Naive B cell (primary cell): ENCODE measurements at places on chromosomes 12 and 14. TPM values are rescaled to one million over a fixed set of nuclear protein-coding genes. Genes with fewer than 3 reads are reported as not detected.

GRCh38 chr14:25788252-25788651, 738.3 kb upstream of the STXBP6 start:
- DNase-seq, result no peak

SYNDIG1L gene
- 0.35 TPM for polyA plus RNA-seq

GRCh38 chr14:54652188-54652587, 85.3 kb downstream of the SAMD4A start:
- no peak for DNase-seq

GRCh38 chr14:34985740-34986139, 2.9 kb downstream of the SRP54 start:
- DNase-seq, result no peak

PZP gene
- not detected for polyA plus RNA-seq
